Activated CD4-positive, alpha-beta T cell treated with anti-CD3 and anti-CD28 coated beads for 48 hours (primary cell): ENCODE measurements at places on chromosomes 7 and 10.

GRCh38 chr10:113681533-113682470 lies 2.1 kb downstream of the CASP7 start:
- DNase-seq, result peak; percentile 46

- DNase-seq, result no peak
Measured at GRCh38 chr10:32618482-32618881, 172.5 kb downstream of the CCDC7 start.

DNA sequence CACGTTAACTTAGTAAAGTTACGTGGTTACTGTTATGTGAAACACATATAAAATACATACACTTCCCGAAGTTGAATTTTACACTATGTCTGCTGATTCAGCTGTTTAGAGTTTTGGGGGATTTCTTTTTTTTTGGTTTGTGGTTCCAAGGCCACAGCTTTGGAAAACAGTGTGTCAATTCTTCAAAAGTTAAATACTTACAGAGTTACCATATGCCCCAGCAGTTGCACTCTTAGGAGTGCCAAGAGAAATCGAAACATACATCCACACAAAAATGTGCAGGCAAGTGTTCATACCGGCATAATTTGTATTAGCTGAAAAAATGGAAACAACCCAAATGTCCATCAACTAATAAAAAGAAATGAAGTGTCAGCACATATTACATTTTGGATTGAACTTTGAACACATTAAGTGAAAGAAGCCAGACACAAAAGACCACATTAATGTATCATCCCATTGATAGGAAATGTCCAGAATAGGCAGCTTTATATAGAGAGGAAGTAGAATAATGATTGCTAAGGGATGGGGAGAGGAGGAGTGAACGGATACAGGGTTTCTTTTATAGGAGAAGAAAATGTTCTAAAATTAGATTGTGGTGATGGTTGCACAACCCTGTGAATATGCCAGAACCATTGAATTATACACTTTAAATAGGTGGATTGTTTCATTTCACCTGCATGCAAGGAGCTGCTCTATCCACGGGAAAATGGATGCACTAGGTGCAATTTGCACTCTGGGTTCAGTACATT lies 17.6 kb downstream of the APBB1IP start:
- no peak for DNase-seq

DNA sequence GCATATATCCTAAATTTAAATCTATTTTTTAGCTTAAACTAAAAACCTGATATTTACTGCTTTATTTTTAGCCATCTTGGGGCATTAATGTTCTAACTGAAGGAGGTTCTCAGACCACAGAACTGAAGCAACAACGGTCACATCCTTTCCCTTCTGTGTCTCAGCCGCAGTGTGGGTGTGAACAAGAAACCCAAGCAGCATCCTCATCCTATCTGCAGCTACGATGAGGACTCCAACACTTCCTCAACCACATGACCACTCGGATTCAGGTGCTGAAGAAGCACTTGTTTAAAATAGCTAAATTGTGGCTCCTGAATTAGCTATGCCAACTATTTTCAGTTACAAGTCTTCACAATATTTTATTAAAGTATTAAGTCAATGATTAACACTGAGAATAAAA lies 5.3 kb downstream of the ESYT2 start:
- DNase-seq, result peak; percentile 61

- DNase-seq, result no peak
Measured at GRCh38 chr10:123746061-123746460, 79.9 kb downstream of the GPR26 start.
